ENCODE measurements at places on chromosomes 11 and 22. TPM values are rescaled to one million over a fixed set of nuclear protein-coding genes. Genes with fewer than 3 reads are reported as not detected.

GRCh38 chr11:62804310-62805075, 747 bp downstream of the NXF1 start:
- DNase-seq = no peak

DNA sequence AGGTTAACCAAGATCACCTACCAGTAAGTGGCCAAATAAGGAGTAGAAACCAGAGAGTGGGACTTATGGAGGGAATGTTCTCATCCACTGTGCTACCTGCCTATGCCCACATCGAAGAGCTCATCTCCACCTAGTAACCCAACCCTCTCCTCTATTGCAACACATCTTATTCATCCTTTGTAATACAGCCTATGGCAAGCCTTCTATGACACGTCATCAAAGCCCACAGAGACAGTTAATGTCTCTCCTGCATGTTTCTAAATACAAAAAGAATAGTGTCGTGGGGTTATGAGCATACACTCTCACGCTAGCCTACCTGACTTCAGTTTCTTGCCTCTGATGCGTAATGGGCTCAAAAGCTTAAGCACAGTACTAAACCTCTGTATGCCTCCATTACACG, 1158.1 kb upstream of the TENM4 start:
- DNase-seq = no peak

TMEM121B gene
- 0.08 TPM for total RNA-seq

- DNase-seq = no peak
Observed at GRCh38 chr11:9136741-9137140, 45.3 kb upstream of the SCUBE2 start.

DCUN1D5 gene
- total RNA-seq = 25.9 TPM

AGBL2 gene
- 7.7 TPM for total RNA-seq

DNA sequence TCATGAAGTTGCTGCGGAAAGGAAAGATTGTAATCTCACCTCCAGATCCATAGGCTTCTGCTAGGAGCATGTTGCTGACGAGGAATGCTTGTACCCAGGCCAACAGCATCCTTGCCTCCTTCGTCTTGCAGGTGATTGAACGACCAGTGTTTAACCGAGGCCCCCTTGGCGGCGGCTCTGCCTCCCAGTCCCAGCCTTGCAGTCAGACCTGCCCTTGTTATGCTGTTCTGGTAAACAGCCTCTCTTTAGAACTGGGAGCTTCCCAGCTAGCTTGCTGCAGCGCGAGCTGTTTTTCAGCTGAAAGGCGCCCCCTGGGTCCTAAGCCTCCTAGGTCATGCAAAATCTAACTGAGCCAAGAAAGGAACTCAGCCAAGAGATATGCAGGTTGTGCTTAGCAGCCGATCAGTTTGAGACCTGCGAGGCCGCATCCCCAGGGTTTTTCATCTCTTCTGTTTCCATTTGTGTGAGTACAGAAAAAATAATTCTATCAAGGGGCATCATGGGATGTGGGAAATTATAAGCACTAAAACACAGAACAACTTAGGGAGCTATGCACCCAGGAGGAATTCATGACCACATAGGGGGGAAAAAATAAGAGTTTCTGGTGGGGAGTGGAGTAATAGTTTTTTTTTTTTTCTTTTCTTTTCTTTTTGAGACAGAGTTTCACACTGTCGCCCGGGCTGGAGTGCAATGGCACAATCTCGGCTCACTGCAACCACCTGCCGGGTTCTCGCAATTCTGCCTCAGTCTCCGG, at the start of gene PIK3IP1:
Gene PIK3IP1 (minus strand): TSS at position 253 of the 754 bp plus-strand sequence. CDS start 144 bp downstream, at position 109.
- DNase-seq = peak; percentile 78

- DNase-seq = no peak
Observed at GRCh38 chr22:38981005-38981991, 849 bp upstream of the APOBEC3B start.

OR52N4 gene
- 1.8 TPM for total RNA-seq

- DNase-seq = no peak
Observed at GRCh38 chr11:64659417-64660144, 63.4 kb downstream of the NRXN2 start.

- DNase-seq = no peak
Observed at GRCh38 chr22:26775394-26775793, 118.0 kb downstream of the MIAT start.

- no peak for DNase-seq
Observed at GRCh38 chr22:40857309-40857855, 434 bp downstream of the XPNPEP3 start.

SLCO2B1 gene
- 2.6 TPM for total RNA-seq

PANX3 gene
- not detected for total RNA-seq

- DNase-seq = no peak
Observed at GRCh38 chr11:31295308-31295707, 74.2 kb downstream of the DCDC1 start.

DNA sequence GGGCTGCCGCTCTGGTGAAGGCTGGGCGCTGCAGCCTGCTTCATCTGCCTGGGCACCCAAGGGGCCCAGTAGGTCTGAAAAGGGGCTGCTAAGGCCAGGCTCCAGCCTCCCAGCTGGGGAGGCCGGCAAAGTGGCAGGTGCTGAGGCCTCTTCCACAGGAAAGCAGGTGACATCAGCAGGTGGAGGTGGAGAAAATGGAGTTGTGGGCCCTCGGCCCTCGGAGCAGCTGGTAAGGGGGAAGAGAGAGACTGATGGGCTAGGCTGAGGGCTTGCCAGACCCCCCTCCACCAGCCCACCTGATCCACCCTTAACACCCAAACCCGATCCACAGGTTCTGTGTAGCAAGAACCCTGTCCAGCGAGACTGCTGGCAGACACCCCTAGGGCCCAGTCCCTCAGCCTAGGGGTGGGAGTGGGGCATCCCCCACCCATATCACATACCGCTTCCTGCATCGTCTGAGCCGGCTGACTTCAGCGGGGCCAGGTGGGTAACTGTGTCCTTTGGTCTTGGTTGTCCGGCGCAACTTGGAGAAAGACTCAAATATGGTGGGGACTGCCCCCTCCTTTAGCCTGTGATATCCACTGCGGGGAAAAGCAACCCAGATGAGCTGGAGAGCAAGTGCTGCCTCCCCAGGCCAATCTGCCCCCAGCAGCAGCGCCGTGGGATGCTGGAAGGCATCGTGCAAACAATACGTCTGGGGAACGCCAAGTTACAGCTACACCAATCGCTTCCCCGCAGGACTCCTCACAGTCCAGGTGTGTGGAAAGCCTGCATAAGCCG, 1.5 kb downstream of the THAP7 start:
- peak; percentile 45 for DNase-seq

- no peak for DNase-seq
Observed at GRCh38 chr11:110434952-110435779, 5.4 kb downstream of the FDX1 start.

DNA sequence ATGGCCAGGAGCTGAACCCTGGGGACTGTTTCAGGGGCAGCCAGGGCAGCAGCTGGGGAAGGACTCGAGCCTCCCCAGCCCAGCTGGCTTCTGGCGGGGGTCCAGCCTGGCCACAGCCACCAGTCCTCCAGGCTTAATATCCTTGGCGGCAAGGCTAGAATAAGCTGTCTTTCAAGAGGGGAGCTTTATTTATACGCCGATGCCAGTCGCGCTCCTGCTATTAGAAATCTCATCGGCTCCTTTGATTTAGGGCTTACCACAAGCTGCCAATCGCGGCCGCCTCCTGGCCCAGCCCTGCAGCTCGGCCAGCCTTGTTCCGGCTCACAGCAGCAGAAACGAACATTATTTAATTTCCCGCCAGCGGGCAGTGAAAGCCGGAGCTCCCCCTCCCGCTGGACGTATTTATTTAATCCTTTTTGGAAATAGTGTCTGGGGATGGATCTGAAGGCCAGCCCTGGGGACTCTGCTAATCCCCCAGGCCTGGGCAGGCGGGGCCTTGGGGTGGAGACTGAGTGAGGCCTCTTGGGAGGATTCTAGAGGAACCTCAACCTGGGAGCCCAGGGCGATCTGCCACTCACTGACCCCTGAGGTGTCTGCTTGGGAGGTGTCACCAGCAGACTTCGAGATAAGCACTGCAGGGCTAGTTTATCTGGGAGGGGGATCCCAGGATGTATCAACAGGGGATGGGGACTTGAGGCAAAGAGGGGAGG, 363.1 kb downstream of the MN1 start:
- DNase-seq = no peak

TRIM29 gene
- total RNA-seq = not detected

DNA sequence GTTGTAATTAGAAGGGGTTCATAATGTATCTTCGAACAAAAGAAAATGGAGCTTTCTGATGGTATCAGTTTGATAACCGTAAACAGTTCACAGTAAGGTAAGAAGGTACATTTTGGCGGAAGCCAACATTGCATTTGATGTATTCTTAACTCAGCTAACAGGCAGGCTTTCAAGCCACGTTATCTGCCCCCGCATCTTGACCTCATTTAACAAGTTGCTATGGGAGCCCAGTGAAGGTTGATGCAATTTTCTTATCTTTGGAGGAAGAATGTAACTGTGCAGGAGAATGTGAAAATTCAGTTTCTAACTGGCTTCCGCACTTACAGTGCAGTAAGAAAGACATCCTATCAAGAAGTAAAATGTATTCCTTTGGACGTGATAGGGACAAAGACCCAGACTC, 110.6 kb downstream of the ETS1 start:
- no peak for DNase-seq

- DNase-seq = no peak
Observed at GRCh38 chr22:46827136-46827780, 64.8 kb downstream of the TBC1D22A start.

BRD1 gene
- total RNA-seq = 56.7 TPM

OR4D5 gene
- not detected for total RNA-seq

- no peak for DNase-seq
Observed at GRCh38 chr11:12217879-12218278, 107.5 kb downstream of the MICAL2 start.

GRCh38 chr11:77590194-77590782, 535 bp downstream of the AQP11 start:
- DNase-seq = no peak

GRCh38 chr11:34329876-34330275, 27.9 kb downstream of the ABTB2 start:
- no peak for DNase-seq

LRRC4C gene
- not detected for total RNA-seq

SLC22A8 gene
- not detected for total RNA-seq

- DNase-seq = no peak
Observed at GRCh38 chr11:76134239-76134638, 72.1 kb downstream of the WNT11 start.

DNA sequence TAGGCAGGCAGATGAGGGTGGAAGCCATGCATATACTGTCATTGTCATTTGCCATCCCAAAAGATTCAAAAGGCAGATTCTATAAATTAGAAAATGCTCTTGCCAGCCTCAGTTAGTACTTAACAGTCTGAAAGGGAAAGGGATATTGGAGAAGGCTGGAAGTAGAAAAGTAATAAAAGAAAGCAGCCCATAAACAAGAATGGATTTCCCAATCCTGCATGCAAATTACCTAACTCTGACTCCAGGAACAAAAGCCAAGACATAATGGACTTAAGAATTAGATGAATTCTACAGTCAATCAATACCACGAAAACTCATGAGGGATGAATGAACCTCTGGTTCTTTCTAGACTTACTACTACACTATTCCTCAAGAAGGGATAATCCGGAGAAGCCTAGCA, 5.9 kb downstream of the PAK1 start:
- no peak for DNase-seq

DNA sequence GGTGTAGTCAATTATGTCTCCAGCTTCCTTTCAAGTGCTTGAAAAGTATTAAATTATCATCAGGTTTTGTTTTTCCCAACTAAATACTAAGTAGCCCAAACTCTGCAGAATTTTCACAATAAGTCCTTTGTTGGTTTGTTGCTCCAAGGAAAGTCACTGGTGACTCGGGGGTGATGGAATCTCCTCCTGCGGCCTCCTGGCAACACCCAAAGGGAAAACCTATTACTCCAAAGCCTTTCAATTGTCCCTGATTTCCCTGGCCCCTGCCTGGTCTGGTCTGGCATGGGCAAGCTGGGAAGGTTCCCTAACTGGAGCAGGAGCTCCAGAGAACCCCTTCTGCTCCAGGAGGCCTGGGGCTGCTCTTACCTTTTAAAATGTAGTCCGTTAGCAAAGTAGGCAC, 47.9 kb downstream of the FEZ1 start:
- DNase-seq = no peak

DNA sequence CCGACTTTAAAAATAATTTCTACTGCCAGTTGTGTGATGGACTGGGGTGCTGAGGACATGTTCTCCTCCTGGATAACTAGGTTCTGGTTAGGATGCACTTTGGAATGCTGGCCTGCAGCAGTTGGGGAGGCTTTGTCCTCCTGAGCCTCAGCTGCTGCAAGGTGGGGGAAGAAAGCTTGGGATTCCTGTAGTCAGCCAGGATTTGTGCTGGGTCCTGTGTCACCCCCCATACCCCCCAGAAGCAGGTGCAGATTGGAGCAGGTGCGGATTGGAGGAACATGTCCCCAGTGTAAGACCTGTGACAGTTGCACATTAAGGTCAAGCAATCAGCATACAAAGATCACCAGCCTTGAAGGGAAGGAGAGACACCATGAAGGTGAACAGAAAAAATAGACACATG, 51.1 kb downstream of the MED15 start:
- DNase-seq = no peak

DNA sequence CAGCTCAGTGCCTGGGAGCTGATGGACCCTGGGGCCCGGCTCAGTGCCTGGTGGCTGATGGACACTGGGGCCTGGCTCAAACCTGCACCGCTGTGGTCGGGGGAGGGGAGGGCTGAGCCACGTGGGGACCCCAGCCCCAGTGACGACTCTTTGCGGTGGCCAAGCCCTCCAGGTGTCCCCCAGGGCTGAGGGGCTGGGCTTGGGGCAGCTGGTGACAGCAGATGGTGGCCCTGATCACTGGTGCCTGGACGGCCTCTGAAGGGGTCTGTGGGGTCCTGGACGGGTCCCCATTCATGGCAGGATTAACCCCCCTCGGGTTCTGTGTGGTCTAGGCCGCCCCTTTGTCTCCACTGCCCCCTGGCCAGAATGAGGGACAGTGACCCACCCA, 3.4 kb upstream of the MUC5B start:
- no peak for DNase-seq

FADD gene
- 41.3 TPM for total RNA-seq
